ENCODE measurements at places on chromosomes 7 and 10.

- peak; percentile 30 for DNase-seq
Measured at GRCh38 chr7:39587393-39587792, 21.2 kb downstream of the YAE1 start.

DNA sequence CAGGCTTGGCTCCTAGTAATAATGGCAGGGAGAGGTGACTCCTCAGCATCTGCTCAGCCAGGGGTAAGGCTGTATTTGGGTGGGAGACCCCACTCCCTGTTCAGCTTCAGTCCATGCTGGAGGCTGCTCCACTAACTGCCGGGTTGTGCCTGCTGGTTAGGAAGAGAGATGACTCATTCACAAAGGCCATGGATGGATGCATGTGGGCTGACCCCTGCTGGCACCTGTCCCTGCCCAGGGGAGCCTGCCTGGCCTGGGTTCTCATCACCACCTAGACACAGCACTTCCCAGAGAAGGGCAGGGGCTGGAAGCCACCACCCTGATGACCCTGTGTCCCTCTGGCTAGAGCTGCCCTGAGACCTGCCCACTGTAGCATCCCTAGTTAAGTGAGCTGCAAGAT lies 59.0 kb downstream of the VSTM4 start:
- no peak for DNase-seq

- no peak for DNase-seq
Measured at GRCh38 chr10:10208196-10208595, 809.5 kb upstream of the CELF2 start.

GRCh38 chr7:23474829-23475575 lies 4.7 kb upstream of the IGF2BP3 start:
- no peak for DNase-seq

DNA sequence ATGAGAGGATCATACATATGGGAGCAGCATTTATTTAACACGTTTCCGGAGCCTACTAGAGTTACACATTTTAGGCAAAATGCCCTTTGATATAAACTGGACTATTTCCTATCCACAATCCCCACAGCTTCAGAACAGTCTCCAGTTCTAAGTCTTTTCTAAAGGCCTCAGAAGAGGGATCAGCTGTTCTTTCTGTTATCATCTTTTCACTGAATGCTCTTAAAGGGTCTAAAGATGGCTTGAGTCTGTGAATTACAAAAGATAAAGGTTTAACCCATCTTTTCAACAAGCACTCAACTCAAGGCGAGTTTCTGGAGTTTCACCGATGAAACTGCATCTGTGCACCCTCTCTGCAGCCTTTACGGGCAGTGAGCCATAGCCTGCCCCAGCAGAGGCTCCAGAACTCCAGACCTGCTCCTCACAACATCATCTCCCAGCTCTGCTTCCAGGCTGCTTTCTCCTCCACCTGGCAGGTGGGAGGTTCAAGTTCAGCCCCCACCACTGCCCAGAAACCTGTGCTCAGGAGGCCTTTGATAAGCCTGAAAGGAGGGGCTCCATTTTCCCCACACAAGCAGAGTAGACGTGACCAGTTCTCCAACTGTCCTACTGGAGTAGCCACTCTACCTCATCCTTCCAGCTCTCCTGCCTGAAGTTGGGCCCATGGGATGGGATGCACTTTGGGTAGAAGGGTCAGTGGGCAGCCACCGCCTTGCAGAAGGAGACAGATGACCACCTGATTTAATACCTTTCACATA lies 53.4 kb downstream of the HSPA12A start:
- no peak for DNase-seq

DNA sequence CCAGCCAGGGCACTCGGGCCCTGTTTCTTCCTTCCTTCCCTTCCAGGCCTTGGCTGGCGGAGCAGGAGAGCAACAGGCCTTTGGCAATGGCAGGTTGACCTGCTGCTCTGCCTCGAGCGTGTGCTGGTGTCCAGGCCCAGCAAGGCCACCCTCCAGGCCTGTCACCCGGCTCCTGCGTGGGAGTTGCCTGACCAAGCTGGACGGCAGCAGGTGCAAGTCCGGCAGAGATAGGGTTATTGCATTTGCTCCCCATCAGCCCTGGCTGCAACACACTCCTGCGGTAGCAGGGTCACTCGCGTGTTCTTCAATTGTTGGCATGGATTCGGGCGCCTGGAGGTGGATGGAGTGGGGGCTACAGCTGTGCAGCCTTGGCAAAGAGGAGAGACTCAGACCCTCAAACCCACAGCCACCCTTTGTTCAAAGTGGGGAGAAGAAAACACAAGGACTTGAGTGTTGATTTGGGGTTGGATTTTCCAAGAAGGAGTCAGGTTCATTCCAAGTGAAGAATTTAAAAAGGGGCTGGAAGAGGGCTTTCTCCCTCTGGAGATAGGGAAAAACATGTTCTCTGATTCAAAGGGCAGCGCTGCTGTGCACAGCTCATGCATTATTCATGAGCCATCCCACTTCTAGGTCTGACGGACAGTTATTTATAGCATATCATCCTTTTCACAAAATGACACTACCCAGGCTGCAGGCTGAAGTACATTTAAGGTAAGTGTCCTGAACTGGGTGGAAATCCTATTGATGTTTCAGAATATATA lies 64.2 kb upstream of the PITRM1 start:
- no peak for DNase-seq

DNA sequence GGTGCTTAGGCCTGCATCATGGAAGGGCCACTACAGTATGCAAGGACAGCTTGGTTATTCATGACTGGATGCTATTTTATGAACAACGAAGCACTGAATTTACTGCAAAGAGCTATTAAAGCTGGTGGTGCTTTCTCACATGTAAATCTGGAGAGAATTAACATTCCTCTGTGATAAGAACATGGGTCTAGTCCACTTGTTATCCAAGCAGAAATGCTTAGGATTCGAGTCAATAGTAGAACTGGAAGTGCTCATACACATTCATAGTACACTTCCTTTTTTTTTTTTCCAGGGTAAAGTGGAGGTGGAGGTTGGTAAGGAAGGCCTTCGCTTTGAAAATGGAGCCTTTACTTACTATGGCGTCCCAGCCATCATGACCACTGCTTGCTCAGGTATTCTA lies 35.0 kb downstream of the CNNM1 start:
- DNase-seq = peak; percentile 32

DNA sequence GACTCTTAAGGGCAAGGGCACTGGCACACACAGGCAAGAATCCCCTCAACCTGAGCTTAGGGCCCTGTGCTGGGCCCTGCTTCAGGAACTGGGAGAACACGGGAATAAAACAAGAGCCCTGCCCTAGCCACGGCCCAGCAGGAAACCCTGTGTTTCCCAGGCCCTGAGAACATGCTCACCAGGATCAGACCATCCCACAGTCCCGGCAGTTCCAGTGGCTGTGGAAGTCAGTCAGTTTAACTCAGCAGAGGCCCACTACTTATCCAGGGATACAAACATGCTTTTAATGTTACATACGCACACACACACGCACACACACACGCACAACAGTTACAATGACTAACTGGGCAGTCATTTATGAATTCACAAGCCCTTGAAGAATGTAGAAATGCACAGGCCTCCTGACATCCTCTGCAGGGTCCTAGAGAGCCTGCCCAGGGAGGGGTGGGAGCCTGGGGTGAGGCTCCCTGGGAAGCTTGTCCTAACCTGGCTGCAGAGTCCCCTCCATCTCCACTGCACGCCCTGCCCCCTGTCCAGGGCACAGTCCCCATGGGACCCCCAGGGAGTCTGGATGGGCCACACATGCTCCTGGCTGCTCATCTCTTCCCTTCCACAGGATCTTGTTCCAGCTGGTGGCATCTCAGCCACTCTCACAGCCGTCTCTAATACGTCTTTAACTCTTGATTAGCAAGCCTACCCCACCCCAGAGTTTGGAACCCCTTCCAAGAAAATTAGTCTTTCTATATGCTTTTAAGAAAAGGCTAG lies 97.6 kb downstream of the TCERG1L start:
- no peak for DNase-seq

GRCh38 chr7:35768346-35768745 lies 32.5 kb upstream of the SEPTIN7 start:
- no peak for DNase-seq

Data from astrocyte (in vitro differentiated cells and primary cell).